ENCODE measurements at places on chromosomes 13 and 19.
A peak's percentile ranks its signal among the peaks of the same experiment; 100 is the strongest.

- no peak for DNase-seq
Observed at GRCh38 chr13:68125087-68125480, 894.9 kb upstream of the PCDH9 start.

- DNase-seq, result no peak
Observed at GRCh38 chr19:17757125-17757524, 5.8 kb downstream of the FCHO1 start.

DNA sequence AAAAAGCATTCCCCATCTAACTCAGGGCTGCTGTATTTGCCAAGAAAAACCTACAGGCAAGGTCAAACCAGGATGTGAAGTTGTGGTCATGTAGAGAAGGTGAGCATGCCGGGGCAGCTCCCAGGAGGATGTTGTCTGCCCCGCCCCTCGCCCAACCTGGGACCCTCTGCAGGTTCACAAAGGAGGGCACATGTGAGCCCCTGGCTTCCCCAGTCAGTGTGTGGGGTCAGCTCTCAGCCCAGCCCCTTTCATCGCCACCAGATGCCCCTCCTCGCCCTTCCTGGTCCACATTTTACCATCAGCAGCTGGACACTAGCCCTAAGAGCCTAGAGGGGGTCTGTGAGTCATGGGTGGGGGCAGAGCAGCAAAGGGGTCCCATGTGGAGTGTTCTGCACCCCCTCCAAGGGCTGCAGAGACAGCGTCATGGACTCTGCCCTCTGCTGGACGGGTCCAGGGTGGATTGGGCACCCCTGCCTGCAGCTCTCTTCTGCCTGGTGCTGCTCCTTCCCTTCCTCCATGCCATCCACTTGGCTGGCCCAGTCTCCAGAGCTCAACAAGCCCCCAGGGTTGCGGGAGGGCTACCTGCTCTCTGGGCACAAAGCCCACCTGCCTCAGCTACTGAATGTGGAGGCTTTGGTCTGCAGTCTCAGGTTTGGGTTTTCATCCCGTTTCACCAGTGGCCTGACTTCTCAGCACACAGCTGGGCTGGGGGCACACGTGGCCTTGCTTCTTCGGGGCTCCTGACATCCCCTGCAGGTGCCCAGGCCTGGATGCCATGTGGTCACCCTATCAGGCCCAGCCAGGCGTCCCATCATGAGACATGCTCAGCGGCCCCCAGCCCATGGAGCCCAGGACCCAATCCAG is 3.7 kb downstream of the PLEKHF1 start:
- no peak for DNase-seq

GRCh38 chr19:28829762-28830161 is 383.2 kb downstream of the UQCRFS1 start:
- no peak for DNase-seq

DNA sequence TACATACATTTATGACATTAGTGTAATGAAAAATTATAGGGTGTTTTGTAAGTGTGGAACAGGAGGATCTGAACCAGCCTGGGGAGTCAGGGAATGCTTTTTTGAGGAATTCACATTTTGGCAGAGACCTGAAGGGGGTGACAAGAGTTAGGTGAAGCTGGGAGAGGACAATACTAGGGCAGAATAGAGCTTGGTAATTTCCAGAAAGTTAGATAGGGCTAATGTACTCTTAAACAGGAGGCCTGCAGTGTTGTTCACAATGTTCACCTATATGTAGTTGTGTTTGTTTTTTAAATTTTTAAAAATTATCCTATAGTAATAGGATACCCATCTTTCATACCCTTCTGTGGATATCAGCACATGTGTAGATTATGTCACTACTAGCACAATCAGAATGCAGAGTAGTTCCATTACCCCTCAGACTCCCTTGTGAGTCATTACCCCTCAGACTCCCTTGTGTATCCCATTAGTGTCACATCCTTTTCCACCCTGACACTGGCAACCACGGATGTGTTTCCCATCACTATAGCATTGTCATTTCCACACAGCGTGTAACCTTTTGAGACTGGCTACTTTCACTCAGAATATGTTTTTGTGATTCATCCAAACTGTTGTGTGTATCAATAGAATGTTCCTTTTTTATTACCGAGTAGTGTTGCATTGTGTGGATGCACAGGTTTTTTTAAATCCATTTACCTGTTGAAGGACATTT is 43.1 kb downstream of the PCCA start:
- peak; percentile 6 for DNase-seq

- DNase-seq, result no peak
Observed at GRCh38 chr13:110578363-110578762, 16.8 kb upstream of the RAB20 start.

DNA sequence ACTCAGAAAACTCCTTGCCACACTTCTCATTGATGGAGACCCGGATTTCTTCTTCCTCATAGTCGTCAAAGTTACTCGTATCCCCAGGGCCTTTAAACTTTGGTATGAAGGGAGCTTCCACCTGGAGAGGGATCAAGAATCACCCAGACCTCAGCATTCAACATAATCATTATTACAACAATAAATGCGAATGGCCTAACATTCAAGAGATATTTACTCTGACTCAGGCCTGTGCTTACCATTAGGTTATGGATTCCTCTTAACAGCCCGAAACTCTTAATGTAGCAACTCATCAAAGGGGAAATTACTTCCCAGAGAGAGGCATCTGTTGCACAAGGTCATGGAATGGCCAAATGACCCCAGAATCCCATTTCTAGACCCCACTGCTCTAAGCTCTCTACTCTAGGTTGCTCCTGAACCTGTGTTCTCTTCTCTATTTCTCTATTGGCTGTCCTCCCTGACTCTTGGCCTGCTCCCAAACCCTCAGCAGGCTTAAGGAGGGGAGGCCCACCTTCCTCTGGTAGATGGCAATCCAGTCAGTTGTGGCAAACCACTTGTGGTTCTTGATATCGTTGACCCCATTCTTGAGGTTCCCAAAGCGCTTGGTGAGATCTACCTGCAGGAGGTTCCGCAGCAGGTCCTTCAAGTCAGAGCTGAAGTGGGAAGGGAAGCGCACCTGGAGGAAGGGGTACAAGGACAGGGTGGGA is 2.7 kb upstream of the SAMD1 start:
- DNase-seq, result no peak

GRCh38 chr19:12969292-12969988 is at the start of gene DAND5:
DAND5 (plus strand) TSS chr19:12969576; CDS start chr19:12969661, 85 bp downstream.
- DNase-seq, result no peak

- peak; percentile 94 for DNase-seq
Observed at GRCh38 chr19:45444318-45445041, 20.8 kb upstream of the ERCC1 start.

DNA sequence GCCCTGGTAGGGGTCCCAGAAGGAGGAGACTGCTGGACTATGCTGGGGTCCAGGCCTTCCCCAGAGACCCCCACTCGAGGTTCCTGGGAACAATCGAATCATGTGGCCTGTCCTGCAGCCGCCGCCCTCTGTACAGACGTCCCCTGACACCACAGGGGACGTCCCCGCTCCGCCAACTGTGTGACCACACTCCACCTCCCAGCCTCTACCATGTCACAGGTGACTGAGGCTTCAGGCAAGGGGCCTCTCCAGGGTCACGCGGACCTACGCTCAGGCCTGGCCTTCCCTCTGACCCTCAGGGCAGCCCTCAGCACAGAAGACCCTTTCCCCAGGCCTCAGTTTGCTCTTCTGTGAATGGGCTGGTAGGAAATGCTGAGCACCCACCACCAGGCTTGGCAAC is 13.1 kb upstream of the TMEM161A start:
- DNase-seq, result no peak

DNA sequence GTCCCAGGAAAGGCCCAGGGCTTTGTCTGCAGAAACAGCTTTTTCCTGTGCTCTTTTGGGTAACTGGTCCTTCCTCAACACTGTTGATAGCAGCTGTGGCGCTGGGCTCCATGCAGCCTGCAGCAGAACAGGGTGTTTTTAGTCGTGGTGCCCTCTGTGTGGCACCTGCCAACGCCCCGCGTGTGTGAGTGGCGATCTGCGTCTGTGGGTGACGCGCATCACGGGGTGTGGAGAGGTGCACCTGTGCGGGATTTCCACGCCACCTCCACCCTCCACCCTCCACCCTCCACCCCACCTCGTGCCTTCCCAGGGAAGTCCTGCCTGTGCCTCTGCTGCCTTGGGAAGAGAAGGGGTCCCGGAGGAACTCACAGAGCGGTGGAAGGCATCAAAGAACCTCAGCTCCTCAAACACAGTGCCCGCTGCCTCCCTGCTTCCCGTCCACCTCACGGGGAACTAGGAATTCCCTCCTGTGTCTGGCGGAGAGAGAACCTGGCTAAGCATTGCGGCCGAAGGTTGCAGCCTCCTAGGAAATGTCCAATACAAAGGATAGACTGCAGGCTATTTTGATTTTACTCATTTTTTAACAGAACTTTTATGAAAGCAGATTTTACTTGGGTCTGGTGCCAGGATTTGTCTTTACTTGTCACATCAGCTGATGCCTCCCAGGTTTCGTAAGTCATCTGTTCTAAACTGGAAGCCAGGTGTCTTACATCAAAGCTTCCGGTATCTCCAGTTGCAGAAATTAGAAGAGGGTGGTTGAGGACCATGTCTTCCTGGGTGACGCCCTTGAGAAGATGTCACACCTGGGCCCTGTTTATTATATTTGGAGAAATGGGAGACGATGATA is 84.0 kb downstream of the ATP11A start:
- DNase-seq, result no peak

DNA sequence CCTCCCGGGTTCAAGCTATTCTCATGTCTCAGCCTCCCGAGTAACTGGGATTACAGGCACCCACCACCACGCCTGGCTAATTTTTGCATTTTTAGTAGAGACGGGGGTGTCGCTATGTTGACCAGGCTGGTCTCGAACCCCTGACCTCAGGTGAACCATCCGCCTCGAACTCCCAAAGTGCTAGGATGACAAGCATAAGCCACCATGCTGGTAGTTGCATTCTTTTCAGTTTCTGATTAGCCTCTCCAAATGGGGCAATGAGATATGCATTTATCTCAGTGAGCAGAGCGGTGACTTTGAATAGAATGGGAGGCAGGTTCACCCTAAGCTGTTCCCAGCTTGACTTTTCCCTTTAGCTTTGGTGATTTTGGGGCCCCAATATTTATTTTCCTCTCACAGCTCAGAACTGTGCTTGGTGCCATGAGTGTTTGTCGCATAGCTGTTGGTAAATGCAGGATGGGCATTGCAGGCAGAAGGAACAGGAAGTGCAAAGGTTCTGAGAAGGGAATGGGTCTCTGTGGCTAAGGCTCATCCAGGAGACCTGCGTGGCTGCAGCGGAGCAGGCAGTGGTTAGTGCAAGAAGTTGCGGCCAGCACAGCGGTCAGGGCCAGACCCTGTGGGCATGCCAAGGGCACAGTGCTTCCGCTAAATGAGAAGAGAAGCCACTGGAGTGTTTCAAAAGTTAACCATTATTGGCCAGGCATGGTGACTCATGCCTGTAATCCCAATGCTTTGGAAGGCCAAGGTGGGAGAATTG is 20.7 kb downstream of the LYPD3 start:
- DNase-seq, result no peak

- DNase-seq, result no peak
Observed at GRCh38 chr13:28704919-28705318, 13.9 kb downstream of the SLC46A3 start.

DNA sequence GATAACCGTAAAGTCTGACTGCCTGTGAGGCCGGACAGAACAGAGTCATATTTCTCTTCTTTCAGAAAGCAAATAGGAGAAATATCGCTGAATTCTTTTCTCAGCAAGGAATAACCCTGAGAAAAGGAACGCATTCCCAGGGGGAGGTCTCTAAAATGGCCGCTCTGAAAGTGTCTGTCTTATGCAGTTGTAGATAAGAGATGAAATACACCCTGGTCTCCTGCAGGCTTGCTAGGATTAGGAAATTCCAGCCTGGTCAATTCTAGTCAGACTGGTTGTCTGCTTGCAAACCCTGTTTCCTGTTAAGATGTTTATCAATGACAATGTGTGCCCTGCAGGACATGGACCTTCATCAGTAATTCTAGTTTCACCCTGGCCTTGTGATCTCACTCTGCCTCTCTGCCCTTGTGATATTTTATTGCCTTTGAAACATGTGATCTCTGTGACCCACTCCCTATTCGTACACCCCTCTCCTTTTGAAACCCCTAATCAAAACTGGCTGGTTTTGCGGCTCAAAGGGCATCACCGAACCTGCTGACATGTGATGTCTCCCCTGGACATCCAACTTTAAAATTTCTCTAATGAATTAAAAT is 934.8 kb upstream of the SPRY2 start:
- no peak for DNase-seq

DNA sequence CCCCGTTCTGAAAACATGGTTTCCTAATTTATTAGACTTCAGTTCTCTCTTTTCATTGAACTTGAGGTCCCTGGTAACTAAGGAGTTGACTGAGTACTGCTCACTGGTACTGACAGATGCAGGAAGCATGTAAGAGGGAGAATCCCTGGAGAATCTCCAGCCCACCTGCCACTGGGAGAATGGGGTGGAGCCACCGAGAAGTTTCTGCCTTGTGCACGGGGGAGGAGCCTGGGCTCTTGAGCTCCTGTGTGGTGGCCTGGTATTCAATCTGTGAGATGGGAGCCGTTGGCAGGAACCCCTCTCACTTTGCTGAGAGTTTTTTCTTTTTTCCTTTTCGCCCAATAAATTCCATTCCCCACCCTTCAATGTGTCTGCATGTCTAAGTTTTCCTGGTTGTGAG is 13.2 kb upstream of the AKAP11 start:
- DNase-seq, result no peak

Measured in CD4-positive, alpha-beta T cell treated with Interleukin-1 beta for 1 hour (primary cell).